ENCODE measurements at places on chromosomes 12 and 14. TPM values are rescaled to one million over a fixed set of nuclear protein-coding genes. Genes with fewer than 3 reads are reported as not detected.

DNA sequence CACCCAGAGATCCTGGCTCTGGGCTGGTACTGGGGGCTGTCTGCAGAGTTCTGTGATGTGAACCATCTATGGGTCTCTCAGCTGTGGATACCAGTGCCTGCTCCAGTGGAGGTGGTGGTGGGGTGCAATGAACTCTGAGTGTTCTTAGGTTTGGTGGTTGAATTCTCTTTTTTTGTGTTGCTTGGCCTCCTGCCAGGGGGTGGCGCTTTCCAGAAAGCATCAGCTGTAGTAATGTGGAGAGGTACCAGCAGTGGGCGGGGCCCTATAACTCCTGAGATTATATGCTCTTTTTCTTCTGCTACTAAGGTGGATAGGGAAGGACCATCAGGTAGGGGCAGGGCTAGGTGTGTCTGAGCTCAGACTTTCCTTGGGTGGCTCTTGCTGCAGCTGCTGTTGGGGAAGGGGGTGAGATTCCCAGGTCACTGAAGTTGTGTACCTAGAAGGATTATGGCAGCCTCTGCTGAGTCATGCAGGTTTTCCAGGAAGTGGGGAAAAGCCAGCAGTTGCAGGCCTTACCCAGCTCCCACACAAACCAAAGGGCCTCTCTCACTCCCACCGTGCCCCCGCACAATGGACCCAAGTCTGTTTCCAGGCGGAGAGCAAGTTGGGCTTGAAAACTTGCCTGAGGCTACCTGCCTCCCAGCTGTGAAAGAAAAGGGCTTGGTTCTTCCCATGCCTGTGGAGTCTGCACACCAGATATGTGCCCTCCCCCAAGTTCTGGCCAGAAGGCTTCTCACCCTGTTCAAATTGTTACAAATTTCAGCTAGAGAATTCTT lies 18.6 kb downstream of the CCER1 start:
- H3K36me3 ChIP-seq = no peaks in the 10 kb centered on the region
- no peak for DNase-seq
- H3K4me3 ChIP-seq = no peak overlapping the region

DNA sequence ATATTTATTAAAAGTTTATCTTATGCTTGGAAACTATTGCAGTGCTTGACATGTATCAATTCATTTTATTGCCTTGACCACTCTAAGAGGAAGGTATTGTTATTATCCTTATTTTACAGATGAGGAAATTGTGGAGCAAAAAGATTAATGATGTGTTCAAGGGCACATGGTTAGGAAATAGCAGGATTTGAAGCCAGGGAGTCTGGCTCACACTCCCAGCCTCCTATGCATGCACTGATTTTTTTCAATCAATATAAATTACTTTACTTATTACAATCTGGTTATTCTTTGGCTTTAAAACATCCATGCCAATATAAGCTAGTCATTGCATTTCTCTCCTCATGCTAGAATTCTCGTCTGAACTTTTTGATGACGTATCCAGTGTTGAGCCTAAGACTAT lies 94.2 kb upstream of the TBX5 start:
- H3K4me3 ChIP-seq = no peak overlapping the region
- no peak for DNase-seq
- peaks cover 66% of the 10 kb centered on the region for H3K27me3 ChIP-seq
- H3K27ac ChIP-seq = no peak overlapping the region

- no peak overlapping the region for H3K27ac ChIP-seq
- H3K36me3 ChIP-seq = no peaks in the 10 kb centered on the region
- no peaks in the 10 kb centered on the region for H3K27me3 ChIP-seq
- DNase-seq = no peak
- no peak overlapping the region for H3K4me3 ChIP-seq
Observed at GRCh38 chr12:100823963-100824362, 29.4 kb downstream of the ANO4 start.

DNA sequence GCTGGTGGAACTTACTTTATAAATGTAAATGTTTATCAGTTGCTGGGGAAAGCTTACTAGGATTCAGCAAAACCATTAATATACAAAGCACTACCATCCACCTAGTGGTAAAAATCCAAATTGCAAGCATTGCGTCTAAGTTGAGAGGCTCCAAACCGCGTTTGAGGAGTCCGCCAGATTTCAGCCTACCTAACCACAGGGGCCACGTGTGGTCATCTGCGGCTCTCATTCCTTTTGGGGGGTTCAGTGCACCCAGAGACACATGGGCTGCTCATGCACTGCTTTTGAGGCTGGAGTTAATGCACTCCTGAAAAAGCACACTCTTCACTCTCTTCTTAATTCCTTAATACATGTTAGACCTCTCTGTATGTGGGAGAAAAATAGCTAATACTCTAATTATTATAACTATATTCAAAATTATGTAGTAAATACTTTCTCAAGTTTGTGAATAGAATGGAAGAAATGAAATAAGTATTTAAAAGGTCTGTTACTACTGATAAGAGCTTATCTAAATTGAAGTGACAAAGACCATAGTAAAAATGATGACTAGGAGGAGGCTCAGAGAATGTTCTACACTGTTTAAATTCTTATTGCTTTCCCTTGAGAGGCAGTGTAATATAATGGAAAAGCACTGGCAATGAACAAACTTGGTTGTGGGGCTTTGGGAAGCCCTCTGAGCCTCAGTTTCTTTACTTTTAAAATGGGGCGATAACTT lies 41.4 kb upstream of the MANSC4 start:
- no peak overlapping the region for H3K27ac ChIP-seq
- DNase-seq = no peak
- no peaks in the 10 kb centered on the region for H3K36me3 ChIP-seq
- no peaks in the 10 kb centered on the region for H3K27me3 ChIP-seq

DNA sequence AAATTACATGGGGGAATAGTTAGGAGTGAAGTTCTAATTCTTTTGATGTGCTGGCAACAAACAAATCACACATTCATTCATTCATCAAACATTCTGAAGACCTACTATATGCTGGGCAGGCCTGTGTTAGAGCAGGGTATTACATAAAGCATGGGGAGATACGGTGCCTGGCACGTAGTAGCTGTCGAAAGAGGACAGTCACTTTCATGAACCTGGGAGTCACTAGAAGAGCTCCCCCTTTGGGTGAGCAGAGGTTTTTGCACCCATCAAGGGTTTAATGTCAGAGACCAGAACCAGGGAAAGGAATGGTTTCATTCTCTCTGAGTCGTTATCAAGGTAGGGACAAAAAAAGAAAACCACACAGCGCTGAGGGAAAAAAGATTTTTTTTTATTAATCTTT lies 10.0 kb downstream of the LHX5 start:
- no peak for DNase-seq
- H3K4me3 ChIP-seq = no peak overlapping the region
- no peak overlapping the region for H3K27ac ChIP-seq
- H3K4me1 ChIP-seq = peaks cover 28% of the 10 kb centered on the region
- peaks cover 73% of the 10 kb centered on the region for H3K27me3 ChIP-seq

Gene CLEC4D
- not detected for polyA plus RNA-seq

Gene APOF
- polyA plus RNA-seq = not detected

Gene ZCRB1
- polyA plus RNA-seq = 74.0 TPM
